Epithelial cell of proximal tubule (primary cell): ENCODE measurements at places on chromosomes 11 and 22. TPM values are rescaled to one million over a fixed set of nuclear protein-coding genes. Genes with fewer than 3 reads are reported as not detected.

The THRSP gene
- not detected in 2 replicates for total RNA-seq

The SLC22A6 gene
- not detected in 2 replicates for total RNA-seq

The MMP27 gene
- not detected in 2 replicates for total RNA-seq

GRCh38 chr11:68012843-68013610 lies 2.9 kb downstream of the ALDH3B1 start:
- DNase-seq = peak; percentile 93
